ENCODE measurements at places on chromosomes 7 and 10.

DNA sequence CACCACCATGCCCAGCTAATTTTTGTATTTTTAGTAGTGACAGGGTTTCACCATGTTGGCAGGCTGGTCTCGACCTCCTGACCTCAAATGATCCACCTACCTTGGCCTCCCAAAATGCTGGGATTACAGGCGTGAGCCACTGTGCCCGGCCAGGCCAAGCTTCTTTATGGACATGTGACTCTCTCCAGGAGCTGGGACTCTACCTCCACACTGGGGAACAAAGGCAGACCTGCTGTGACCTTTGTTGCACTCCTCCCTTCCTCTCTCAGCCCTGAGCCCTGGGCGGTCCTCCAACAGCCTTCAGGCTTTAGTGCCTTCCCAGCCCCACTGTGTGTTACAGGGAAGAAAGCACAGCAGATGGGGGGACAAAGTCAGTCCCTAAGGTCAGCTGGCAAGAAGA is 55.0 kb upstream of the DUSP5 start:
- no peak for DNase-seq

GRCh38 chr7:122363144-122363543 is 58.6 kb upstream of the FEZF1 start:
- DNase-seq, result no peak

DNA sequence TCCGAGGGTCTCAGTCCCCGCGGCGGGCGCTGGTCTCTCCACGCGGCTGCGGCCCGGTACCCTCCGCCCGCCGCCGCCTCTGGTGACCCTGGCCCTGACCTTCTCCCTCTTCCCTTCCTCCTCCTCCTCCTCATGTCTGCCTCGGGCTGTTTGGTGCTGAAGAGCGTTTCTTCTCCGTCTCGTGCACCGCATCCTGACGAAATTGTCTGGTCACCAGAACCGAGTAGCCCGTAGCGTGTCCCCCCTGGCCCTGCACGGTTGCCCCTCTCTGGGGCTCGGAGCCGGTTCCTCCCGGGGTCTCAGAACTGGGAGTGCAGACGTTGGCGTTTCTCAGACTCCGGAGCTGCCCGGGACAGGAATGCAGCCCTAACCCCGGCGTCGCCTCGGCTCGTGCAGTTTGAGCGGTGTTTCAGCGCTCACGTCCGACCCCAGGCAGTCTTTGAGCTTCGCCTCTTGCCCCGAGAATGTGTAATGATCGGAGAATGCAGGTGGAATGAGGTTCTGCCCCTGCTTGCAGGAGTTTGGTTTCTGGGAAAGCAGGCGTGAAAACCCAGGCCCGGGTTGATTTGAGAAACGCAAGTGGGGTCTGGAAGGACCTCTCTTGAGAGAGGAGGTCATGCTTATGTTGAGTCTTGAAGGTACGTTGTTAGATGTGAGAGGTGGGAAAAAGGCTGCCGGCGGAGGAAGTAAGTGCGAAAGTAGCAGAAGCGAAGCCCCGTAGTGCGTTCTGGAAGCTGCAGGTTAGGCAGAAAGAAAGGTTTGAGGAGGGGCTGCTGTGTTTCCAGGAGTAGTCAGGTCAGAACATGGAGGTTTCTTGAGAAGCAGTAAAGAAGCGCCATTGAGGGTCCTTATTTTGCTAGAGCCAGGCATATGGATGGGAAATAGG is 743 bp downstream of the RBM17 start:
- DNase-seq, result peak; percentile 58

DNA sequence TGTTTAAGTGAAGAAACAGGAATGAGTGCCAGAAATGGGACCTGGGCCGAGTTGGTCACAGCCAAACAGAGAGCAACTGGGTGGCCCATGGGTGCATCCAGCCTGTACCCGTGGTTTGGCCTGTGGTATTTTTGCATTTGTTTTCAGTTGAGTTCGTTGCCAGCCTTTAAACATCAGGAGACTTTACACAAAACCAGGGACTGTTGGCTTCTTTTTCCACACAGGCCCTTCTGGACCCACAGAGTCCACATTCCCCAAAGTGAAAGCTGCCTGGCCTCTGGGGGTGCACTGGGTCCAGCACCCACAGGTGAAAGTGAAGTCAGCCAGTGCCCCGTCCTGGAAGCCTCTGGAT is 54.1 kb upstream of the TNS3 start:
- DNase-seq, result no peak

DNA sequence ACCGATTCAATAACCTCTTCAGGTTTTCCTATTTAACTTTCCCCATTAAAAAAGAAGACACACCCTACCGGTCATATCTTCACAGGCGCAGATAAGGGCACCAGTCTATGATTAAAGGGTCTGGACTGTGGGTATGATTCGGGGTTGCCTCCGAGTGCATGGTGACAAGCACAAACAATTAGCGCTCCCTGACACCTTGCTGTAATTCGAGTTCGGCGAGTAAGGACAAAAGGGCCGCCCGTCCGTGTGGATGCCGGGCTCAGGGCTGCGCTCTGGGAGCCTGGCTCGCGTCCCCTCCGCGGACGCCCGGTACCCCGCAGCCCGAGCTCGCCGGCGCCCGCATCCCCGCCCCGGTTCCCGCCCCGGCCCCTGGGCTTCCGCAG is 111.9 kb upstream of the RHEB start:
- DNase-seq, result peak; percentile 23

- no peak for DNase-seq
Measured at GRCh38 chr7:134153493-134154136, 26.5 kb downstream of the LRGUK start.

DNA sequence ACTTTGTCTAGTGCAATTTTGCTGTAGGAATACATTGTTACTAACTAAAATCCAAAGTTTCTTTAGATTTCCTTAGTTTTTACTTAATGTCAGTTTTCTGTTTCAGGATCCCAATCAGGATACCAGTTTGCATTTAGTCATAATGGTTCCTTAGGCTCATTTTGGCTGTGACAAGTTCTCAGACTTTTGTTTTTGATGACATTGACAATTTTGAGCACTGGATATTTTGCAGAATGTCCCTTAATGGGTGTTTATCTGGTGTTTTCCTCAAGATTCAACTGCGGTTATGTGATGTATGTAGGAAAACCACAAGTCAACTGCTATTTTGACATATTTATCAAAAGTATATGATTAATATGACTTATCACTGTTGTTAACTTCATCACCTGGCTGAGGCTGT is 482.6 kb downstream of the PCDH15 start:
- no peak for DNase-seq

GRCh38 chr10:36119455-36119854 is 477.4 kb upstream of the FZD8 start:
- no peak for DNase-seq

DNA sequence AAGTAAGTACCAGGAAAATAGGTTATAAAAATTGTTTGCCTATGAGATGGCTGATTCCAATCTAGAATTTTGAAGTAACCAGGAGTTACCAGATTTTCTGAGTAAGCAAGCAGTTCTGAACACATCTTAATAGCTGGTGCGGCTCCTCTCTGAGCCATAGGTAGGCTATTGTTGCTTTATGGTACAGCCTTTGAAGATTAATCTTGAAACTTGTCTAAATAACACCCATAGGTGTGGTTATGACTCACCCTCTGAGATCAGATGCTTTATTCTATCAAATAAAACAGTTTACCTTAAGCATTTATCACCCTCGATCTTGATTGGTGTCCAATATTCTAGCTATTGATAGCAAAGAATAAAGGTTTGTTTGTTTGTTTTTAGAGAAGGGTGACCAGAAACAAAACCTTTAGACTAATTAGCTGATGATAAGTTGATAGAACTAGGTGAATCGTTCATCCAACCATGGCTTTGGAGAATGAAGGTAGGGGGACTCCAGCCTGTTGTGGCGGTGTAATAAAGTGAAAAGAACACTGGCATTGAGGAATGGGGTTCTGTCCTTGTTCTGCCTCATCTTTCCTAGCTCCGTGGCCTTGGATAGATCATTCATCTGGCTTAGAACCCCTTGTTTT is 72.2 kb downstream of the VTI1A start:
- peak; percentile 64 for DNase-seq

- peak; percentile 24 for DNase-seq
Measured at GRCh38 chr7:7696458-7697119, 21.8 kb downstream of the RPA3 start.

GRCh38 chr10:26987851-26988250 is 112.4 kb downstream of the ANKRD26 start:
- no peak for DNase-seq

Measured in RWPE1 (cell line).